Astrocyte (in vitro differentiated cells and primary cell): ENCODE measurements at places on chromosomes 2 and 18. TPM values are rescaled to one million over a fixed set of nuclear protein-coding genes. Genes with fewer than 3 reads are reported as not detected.
A peak's percentile ranks its signal among the peaks of the same experiment; 100 is the strongest.

DNA sequence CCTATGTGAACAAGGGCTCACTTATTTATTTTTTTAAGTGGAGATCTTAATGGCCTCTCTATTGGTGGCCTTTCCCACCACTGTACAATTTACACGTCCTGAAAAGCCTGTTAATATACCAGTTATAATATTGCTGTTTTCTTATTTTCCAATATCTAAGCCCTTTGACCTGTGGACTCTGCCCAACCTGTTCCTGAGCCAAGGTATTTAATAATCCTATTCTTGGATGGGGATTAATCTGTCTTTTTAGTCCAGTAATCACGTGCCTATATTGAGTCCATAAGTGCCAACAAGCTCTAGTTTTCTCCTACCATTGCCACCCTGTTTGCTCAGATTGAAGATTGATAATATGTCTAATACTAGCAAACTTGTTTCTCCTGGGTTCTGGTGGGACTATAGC lies 42.7 kb downstream of the MBD5 start:
- no peak for DNase-seq

- no peak for DNase-seq
These were observed 66.5 kb downstream of the EPHA4 start for GRCh38 chr2:221505605-221506004.

DNA sequence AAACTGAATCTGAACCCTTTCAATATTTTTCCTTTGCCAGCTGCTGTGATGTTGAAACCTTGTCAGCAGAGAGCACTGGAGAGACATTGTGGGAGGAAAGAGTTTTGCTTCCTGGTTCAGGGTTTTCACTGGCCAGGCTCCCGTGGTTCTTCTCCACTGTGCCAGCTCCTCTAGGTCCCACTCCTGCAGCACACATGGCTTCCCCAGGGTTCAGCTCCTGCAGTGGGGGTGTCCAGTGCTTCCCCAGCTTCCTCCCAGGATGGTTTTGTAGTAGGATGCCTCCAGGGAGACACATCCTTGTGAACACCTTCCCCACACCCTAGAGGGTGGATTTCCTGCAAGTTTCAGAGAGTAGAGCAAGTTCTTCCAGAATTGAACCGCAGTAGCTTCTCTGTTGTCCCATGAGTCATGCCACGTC lies 24.0 kb upstream of the SULT1C3 start:
- peak; percentile 19 for DNase-seq

GRCh38 chr2:85852152-85852840 lies 36.5 kb downstream of the ST3GAL5 start:
- no peak for DNase-seq

GRB14 gene
- 8.6 and 11.1 TPM in 2 replicates for total RNA-seq

CAPN14 gene
- total RNA-seq, result 0.12 and 0.14 TPM in 2 replicates

ZSWIM2 gene
- not detected in 2 replicates for total RNA-seq

TUBA3D gene
- total RNA-seq, result not detected in 2 replicates

GRCh38 chr2:102435741-102436140 lies 12.8 kb downstream of the IL18RAP start:
- DNase-seq, result no peak

SCYGR8 gene
- not detected in 2 replicates for total RNA-seq

GRCh38 chr2:210859314-210859713 lies 302.9 kb downstream of the CPS1 start:
- DNase-seq, result no peak

DNA sequence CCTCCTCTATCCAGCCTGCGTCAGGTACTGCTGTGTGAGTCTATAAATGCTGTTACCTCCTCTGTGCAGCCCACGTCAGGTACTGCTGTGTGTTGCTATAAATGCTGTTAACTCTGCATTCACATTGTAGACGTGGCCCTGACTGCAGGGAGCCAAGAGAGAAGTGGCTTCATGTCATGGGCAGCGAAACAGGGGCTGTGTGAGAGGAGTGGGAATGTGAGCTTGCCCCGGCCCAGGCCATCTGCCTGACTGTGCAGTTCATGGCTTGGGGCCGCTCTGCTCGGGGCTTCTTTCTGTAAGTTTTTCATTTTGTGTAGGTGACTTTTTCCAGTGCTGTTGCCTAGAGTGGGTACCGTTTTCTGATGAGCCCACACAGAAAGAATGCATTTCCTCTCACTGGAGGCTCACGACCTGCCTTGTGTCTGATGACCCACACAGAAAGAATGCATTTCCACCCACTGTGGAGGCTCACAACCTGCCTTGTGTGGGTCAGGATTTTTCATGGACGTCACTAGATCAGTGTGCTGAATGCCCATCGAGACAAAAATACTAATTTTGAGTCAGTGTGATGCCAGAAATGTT lies 104.5 kb downstream of the SNTG2 start:
- DNase-seq, result peak; percentile 94

DNA sequence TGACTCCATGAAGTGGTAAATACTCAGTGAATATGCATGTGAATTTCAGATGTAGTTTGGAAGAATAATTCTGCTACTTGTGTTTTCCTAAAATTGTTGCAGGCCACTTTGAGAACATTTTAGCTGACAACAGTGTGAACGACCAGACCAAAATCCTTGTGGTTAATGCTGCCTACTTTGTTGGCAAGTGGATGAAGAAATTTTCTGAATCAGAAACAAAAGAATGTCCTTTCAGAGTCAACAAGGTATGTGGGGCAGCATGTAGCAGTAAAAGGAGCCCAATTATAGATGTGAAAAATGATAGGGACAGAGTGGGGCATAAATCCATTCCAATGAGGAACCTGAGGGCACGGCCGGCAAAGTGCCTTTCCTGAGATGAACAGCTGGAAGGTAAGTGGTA lies 16.1 kb downstream of the SERPINB5 start:
- DNase-seq, result no peak

- DNase-seq, result no peak
These were observed 9.6 kb upstream of the PELI1 start for GRCh38 chr2:64153811-64154210.

REG3A gene
- not detected in 2 replicates for total RNA-seq

- peak; percentile 73 for DNase-seq
These were observed 171.2 kb downstream of the CMPK2 start for GRCh38 chr2:6694555-6694954.

ATOH8 gene
- total RNA-seq, result 1.2 and 1.9 TPM in 2 replicates

FAM110C gene
- total RNA-seq, result 0.60 and 1.4 TPM in 2 replicates

- DNase-seq, result no peak
These were observed 25.9 kb downstream of the ENOSF1 start for GRCh38 chr18:686339-687111.

DNA sequence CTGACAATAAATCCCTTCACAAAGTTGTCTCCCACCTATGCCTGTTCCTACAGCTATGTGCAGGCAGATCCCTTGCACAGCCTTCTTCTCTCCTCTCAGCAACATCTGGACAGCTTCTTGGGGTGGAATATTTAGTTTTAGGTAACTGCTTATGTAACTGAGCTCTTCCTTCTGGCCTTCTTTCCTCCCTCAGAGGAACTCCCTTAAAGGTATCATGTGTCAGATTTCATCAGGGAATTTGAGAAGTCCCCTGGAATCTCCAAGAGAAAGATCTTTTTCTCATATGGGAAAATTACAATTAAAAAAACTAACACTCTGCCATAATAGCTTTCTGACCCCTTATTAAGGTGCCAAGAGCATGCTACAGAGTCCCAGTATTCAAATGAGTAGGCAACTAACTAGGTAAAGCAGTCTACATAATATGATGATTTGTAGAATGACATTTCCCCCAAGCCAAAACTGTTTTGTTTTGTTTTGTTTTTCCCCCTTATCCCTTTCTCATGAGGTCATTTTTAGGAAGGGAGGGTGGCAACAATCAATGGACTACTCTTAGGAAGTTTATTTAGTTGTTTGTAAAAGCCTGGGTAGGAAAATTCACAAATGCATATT lies 2.4 kb downstream of the TMEM200C start:
- DNase-seq, result no peak

DNA sequence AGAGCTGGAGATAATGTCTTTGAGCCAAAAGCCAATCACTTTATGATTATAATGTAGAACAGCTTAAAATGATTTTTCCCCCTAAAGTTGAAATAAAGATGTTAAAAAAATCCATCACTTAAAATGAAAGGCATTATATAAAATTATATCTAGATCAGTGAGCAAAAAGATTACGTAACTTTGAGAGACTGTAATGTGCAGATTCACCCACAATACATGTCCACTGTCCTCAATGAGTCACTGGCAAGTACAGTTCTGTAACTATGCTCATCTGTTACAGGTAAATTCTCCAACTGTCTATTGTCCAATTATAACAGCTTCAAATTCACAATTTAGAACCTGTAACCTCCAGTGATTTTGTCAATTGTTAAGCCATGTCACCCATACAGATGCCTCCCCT lies 19.0 kb downstream of the FAM161A start:
- DNase-seq, result no peak

TYW5 gene
- total RNA-seq, result 9.0 and 9.2 TPM in 2 replicates

GRCh38 chr18:22637787-22638186 lies 220.1 kb upstream of the CTAGE1 start:
- DNase-seq, result peak; percentile 93

DNA sequence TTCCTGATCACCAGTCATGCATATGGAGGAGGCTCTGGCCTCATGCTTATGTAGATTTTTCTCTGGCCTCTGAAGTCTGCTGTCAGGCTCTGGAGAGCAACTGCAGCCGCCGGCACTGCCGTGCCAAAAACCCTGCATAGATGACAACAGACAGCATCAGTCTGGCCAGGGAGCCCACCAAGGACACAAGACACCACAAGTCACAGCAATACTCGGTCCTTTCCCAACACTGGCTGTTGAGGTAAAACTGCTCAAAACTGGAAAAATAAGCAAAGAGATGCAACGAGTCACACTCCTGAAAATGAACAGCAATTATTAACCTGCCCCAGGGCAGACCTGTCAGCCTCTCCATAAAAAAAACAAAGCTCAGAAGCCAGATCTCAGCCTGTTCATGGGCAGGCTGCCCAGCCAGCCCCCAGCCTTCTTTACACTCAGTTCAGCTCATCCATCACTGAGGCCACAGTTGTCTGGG lies 186.0 kb upstream of the RAB6C start:
- no peak for DNase-seq

GRCh38 chr2:86033751-86034692 lies 71.7 kb downstream of the POLR1A start:
- no peak for DNase-seq

DNA sequence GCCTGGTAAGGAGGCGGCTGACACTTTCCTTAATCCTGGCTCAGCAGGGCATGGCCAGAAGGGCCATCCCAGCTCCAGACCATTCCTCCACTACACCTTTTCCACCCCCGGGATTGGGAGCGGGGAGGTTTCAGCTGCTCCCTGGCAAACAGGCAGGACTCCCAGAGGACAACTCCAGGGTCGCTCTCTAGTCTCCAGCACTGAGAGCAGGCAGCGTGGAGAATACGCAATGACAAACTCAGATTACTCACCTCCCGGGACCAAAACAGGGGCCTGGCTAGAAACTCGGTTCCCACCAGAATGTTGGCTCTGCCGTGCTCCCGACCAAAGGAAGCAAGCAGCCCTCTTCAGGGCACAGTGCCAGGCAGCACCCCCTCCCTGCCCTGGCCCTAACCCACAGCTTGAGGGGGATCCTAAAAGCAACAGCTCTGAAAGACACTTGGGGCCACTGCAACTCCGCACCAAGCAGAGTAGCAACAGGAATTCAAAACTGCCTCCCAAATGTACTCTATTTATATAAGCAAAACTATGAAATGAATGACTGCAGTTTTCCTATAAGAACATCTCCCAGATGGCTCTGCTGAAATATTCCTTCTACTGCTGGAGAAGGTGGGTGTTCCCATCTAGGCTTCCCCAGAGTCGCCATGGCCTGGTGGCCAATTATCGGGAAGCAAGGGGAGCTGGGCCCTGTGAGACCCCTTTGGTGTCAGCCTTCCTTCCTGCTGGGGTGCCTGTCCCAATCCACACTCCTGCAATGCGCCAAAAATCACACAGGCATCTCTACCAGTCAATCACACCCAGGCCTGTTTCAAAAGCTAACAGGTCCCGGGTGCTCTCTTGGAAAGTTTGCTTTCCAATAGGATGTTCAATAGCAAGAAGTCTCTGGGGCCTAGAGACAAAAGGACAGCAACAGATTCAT lies 61.2 kb upstream of the POMC start:
- no peak for DNase-seq

CRYGC gene
- total RNA-seq, result not detected in 2 replicates

DNA sequence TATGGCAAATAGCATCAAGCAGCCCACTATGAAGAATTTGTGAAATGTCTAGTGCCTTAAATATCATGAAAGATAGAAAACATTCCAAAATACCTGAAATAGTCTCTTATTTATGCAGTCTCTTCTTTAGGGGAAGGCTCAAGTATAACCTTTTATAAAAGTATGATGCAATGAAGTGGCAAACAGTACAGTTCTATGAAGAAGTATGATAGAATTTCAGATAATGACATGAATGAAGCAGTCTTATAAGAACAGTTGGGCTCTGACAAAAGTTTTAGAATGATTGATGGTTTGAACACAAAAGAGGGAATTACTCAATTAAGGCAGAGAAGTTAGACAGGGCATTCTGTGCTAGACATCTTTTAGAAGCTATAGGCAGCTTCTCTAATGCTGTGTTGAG lies 1791.8 kb upstream of the PIK3C3 start:
- DNase-seq, result no peak

ANKRD30B gene
- not detected in 2 replicates for total RNA-seq

DNA sequence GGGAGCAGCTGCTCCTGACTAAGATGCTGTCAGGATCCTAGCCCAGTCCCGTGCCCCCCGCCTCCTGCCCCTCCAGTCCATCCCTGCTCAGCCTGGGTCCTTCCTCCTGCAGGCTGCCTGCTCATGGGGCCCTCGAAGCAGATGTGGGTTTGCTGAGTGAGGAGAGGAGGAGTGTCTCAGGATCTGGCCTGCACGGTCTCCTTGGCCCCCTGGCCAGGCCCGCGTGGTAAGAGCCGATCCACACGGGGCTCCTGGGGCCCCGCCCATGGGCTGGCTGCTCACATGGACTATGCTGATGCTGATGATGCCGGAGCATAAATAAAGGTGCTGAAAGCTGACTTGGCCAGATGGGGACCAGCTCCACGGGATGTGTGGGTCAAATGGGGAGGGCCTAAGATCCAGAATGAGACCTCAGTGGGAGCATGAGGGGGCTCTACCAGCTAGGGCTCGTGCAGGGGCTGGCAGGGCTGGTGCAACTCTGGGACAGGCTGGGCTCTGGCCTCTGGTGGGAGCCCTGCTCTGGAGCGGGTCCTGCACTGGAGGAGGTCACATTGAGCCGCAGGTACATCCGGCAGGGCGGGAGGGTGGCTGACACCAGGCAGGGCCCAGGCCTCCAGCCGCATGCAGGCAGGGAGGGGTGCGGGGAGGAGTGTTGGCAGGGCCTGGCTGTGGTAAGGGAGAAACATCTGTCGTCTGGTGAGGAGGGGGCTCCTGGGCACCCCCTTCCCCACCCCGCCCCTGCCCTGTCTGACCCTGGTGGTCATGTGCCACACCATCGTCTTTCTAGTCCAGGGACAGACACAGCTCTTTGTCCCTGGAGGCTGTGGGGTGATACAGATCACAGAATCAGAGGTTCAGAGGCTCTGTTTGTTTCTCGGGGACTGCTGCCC lies 275.3 kb upstream of the HDAC4 start:
- DNase-seq, result no peak

MGAT5 gene
- total RNA-seq, result 78.6 and 80.2 TPM in 2 replicates

RAB17 gene
- 0.34 and 1.4 TPM in 2 replicates for total RNA-seq

DNA sequence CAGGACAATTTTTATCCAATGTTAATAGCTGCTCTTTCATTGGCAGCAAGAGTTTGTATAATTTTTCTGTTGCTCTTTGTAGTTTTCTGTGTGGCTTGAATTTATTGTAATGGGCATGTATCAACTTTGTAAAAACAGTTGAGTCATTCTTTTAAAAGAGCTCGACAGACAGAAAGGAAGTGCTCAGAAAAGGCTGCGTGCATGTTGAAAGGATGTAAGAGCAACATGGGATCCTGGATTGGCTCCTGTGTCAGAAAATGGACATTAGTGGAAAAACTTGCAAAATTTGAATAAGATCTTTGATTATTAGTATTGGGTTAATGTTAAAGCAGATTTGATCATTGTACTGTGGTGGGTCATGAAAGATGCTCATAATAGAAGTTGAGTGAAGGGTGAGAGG lies 93.3 kb upstream of the CDC42EP3 start:
- peak; percentile 31 for DNase-seq
